SK-N-SH treated with all-trans-retinoic acid at 6 μM for 48 hours (cell line): ENCODE measurements at places on chromosomes 6 and 20.

GRCh38 chr20:21129861-21130260 is 4.0 kb downstream of the KIZ start:
- no peak for ATAC-seq

GRCh38 chr6:27178407-27178730 is 69.1 kb upstream of the PRSS16 start:
- ATAC-seq, result no peak; the same call in 1 of the 3 replicates

- no peak for ATAC-seq
These were observed 697.4 kb downstream of the PTPRT start for GRCh38 chr20:42492290-42492689.

- ATAC-seq, result peak; percentile 5
These were observed 431 bp downstream of the LOC128125822 start for GRCh38 chr6:63572747-63573075.

DNA sequence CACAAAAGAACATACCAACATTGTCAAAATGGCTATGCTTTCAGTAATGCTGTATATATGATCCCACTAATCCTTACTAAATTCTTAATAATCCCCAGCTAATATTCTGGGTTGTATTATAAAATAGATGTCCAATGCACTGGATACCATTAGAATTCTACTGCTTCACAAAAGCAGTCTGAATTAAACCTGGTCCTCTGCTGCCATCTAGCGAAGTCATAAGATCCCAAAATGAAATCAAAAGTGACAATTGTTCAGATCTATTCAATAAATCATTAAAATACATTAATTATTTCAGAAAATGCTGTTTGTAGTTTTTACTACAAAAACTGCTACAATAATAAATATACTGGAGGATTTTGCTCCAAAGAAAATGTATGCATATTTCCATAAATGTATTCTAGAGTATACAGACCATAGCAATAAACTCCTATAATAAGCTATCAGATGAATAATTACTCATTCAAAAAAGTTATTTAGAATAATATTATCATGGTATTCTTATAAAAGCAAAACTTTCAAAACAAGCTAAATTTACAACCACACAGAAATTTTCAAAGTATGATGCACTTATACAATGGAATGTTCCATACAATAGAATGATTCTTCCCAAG is 92.6 kb downstream of the RNGTT start:
- peak; percentile 75 for ATAC-seq

GRCh38 chr6:109236115-109237076 is 141.1 kb downstream of the CEP57L1 start:
- ATAC-seq, result no peak

DNA sequence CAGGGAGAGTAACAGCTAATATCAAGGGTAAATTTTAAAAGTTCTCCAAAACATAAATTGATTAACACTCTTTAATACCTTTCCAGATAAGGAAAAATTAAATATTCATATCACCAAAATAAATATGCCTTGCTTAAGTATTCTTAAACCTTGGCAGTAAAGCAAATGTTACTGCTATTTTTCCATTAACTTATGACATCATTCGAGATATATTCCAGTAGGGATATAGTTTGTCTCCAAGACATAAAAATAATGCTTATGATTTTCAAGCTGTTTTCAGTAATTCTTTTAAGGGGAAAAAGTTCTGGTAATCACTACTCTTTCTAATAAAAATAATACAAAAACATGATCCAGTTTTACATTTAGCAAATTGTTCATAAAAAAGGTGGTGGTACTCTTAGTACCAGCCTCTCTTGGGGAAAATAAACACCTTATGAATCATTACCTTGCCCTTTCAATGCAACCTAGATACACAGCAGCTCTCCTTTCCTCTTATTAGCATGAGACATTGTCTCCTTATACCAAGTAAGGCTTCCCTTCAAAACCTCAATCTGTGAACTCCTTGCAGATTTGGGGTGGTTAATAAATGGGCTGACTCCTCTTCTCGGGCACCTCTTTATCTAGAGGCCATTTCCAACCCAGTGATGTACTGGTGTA is 31.5 kb upstream of the LTV1 start:
- ATAC-seq, result no peak

DNA sequence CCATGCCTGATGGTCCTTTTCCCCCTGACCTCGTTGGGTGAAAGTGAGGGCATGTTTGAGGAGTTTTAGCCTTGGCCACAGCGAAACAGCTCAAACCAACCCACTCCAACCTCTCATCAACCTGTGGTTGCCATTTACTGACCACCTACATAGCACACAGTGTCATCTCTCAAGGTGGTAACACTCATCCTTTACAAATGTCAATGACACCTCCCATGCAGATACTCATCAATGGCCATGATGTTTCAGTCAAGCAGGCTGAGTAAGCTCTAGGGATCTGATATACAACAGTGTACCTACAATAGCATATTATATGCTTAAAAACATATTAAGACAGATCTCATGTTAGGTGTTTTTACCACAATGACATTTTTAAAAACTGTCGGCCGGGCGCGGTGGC is 9.3 kb downstream of the RRAGD start:
- no peak for ATAC-seq

DNA sequence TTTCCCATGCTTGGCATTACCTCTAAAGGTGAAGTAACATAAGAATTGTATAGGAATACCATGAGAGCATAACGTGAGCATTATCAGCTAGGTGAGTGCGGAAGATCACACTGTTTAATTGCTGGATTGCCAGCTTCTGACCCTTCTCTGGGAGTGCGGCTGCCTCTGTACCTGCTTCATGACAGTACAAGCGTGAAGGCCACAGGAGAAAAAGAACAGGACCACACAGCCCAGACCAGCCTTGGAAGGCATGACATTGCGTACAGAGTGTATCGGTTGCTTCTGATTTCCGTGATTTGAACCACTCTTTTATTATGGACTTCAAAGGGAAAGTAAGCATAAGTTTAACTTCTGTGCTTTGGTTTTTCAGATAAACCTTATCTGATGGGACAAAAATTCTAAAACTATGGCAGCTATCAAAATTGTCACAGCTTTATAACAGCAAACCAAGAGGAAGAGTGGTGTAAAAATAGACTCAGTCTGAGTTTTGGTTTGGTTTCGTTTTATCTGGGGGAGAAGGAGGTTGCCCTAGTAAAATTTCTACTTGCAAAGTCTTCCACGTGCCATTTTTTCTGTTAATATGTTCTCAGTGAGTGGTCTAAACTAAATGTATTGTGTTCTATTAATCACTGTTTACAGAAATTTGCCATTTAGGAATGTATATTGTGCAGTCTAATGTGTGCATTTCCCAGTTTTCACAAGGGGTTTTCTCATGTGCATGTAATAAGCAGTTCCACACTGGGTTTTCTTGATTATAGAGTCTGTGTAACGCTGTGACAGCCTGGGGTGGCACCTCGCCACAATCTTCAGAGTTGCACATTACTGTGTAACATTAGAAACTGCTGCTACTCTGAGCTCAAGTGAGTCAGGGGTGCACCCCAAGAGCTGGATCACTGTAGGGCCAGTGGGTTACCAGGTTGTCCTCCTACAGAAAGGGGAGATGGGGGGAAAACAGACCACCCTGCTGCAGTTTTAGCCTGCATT is 97.3 kb downstream of the RPP40 start:
- no peak for ATAC-seq

- ATAC-seq, result peak; percentile 90
These were observed 130.6 kb upstream of the INSM1 start for GRCh38 chr20:20237093-20237959.

DNA sequence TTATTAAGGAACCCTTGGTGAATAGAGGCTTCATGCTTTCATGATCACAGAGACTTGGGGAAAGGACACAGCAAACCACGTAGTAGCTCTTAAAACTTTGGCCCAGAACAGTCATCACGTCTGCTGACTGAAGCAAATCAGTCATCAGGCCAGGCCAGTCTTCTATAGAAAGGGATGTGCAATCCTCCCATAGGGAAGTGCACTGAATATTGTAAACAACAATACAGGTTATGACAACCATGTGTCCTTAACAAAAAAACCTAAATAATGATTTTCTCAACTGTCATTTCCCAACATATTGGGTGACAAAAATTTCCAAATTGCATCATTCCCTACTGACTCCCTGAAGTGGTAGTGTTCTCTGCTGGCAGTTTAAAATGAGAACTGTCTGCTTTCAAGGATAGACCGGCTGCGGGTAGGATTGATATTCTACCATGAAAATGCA is 388.2 kb upstream of the CITED2 start:
- no peak for ATAC-seq

DNA sequence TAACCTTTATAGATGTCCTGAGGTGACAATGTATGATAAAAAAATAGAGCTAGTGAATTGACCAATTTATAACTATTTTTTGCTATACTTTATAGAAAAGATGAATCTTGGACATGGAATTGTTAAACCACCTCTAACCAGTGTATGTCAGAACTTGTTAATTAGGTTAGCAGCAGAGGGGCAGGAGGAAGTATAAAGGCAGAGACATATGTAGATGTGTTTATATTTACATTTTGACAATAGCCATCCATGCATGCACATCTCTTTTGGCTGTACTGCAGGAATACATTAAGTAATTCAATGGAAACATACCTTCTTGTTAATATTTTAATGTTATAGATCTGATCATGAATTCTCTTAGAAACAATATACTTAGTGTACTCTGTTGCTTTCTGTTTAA is 254.6 kb upstream of the NT5E start:
- ATAC-seq, result no peak

DNA sequence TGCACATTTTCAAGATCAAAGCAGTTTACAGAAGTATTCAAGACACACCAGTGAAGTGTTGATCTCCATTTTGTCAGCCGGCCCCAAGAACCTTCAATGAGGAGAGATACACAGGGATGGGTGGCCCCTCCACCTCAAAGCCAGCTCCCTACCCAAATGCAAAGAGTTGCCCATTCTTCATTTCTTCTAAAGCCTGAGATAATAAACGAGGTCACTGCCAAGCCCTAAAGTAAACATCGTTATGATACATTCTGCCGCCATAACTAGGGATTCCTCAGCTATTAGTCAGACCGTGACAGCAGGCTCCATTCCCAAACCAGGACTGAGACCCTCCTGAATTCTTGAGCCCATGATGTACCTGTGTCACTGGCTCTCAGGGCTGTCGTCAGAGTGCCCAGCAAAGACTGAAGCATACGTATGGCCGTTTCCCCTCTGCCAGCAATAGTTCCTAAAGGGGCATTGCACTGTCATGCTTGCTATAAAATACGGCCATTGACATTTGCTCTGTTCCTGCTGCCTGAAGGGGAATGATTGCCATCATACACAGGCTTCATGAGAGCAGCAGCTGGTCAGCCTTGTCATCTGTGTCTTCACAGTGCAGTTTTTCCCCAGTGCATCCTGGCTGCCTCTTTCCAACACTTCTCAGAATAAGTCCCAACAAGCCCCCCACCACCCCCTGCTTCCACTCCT is 41.7 kb downstream of the ISM1 start:
- no peak for ATAC-seq

- no peak for ATAC-seq
These were observed 41.5 kb downstream of the SNRPB start for GRCh38 chr20:2429051-2429450.
